ENCODE measurements at places on chromosomes 4 and X. TPM values are rescaled to one million over a fixed set of nuclear protein-coding genes. Genes with fewer than 3 reads are reported as not detected.

Gene DUX4
- total RNA-seq, result not detected

Gene NAP1L3
- total RNA-seq, result 0.11 TPM

Gene TMEM128
- 21.3 TPM for total RNA-seq

Gene ABCG2
- 0.38 TPM for total RNA-seq

Gene STOX2
- total RNA-seq, result 4.2 TPM

Gene CLDN22
- total RNA-seq, result not detected

Gene SOD3
- total RNA-seq, result 53.6 TPM

Gene UPF3B
- 5.6 TPM for total RNA-seq

Gene NRK
- 0.42 TPM for total RNA-seq

Gene KIAA1210
- total RNA-seq, result not detected

Gene GRIA3
- total RNA-seq, result not detected

Gene BMP2K
- 31.4 TPM for total RNA-seq

Gene MSANTD1
- 0.76 TPM for total RNA-seq

Gene SHROOM2
- total RNA-seq, result 8.6 TPM

Gene EDA2R
- total RNA-seq, result 0.74 TPM

Gene FSTL5
- not detected for total RNA-seq

Gene PCDH19
- 2.1 TPM for total RNA-seq

Gene PIM2
- total RNA-seq, result 8.1 TPM

Gene KIT
- total RNA-seq, result 26.1 TPM

Gene NCAPG
- total RNA-seq, result 2.1 TPM

Gene PRRG3
- 0.52 TPM for total RNA-seq

Gene AREG
- total RNA-seq, result 15.2 TPM

Gene DNAAF6
- total RNA-seq, result not detected

Gene GAGE12F
- not detected for total RNA-seq

Gene UGT2B17
- total RNA-seq, result not detected

Gene ADH6
- total RNA-seq, result 6.7 TPM

Gene FAM47A
- not detected for total RNA-seq

Data from lower leg skin (tissue), 4 donors.